ENCODE measurements at places on chromosomes 1 and 21. TPM values are rescaled to one million over a fixed set of nuclear protein-coding genes. Genes with fewer than 3 reads are reported as not detected.
A peak's percentile ranks its signal among the peaks of the same experiment; 100 is the strongest.

The CFAP74 gene
- total RNA-seq: 2.8 TPM

The AVPR1B gene
- not detected for total RNA-seq

DNA sequence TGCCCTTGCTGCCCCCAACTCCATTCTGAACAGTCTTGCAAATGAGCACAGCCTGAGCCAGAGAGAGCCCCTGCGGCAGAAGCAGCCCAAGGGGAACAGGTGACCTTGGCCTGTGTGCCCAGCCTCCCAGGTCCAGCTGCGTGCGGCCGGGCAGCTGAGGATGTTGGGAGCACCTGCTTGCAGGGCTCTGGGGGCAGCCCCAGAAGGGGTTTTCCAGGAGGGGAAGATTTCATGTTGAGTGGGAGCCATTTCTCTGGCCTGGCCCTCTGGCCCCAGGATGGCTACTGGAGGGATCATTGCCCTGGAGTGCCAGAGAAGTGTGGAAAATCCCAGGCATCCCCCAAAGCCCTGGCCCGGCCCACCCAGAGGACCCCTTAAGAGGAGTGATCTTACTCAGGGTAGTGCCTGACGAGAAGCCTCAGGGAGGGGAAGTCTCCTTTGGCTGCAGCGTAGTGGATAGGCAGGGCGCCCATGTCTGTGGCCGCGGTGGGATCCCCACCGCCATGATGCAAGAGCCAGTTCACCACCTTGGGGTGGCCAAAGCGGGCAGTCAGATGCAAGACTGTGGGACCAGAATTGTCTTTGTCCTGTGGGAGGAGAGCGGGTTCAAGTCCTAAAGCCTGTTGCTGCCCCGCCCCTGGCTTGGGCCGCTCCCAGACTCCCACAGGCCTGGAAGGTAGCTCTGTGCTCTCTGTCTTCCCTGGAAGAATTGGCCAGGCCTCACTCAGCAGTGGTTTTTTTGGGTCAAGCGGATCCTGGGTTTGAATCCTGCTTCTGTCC lies 20.6 kb upstream of the RNU1-4 start:
- peak; percentile 53 for DNase-seq

GRCh38 chr1:213905344-213905743 lies 82.4 kb upstream of the PROX1 start:
- DNase-seq: no peak

GRCh38 chr1:97334454-97334853 lies 586.4 kb downstream of the DPYD start:
- no peak for DNase-seq

DNA sequence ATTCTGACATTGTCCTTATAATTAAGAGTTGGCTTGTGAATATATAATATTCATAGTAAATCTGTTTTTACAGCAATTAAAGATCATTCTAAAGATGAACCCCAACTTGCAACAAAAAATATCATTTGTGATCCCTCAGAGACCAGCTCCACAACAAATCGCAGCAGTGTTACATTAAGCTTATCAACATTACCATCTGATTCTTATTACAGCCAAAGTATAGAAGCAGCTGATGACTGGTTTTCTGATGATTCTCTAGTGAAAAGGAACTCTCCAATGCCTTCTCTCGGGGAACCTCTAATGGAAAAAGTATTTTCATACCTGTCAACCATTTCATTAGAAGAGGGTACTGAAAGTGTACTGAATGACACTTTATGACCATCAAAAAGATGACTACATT lies 45.4 kb downstream of the C1orf185 start:
- no peak for DNase-seq

All from adrenal gland (tissue), 19 donors.